ENCODE measurements at places on chromosomes 16 and 17. TPM values are rescaled to one million over a fixed set of nuclear protein-coding genes. Genes with fewer than 3 reads are reported as not detected.

DNA sequence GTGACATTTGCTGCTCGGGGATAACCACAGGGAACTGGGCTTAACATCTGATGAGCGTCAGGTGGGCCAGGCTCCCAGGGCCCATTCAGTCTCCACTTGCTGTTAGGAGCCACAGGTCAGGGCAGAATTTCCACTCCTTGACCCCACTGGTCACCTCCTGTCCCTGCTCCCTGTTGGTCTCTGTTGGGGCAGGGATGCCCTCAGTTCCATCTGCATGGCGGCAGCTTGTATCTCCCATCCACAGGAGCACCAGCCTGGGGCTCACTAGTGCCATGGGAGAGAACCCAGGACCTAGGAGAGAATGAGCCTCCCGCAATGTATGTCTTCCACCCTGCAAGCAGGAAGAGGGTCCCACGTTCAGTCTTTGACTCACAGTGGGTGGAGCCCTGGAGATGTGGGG is 212.1 kb downstream of the CCDC182 start:
- no peak for DNase-seq

GRCh38 chr17:36496018-36496789 is 9.7 kb downstream of the ZNHIT3 start:
- DNase-seq: no peak

DNA sequence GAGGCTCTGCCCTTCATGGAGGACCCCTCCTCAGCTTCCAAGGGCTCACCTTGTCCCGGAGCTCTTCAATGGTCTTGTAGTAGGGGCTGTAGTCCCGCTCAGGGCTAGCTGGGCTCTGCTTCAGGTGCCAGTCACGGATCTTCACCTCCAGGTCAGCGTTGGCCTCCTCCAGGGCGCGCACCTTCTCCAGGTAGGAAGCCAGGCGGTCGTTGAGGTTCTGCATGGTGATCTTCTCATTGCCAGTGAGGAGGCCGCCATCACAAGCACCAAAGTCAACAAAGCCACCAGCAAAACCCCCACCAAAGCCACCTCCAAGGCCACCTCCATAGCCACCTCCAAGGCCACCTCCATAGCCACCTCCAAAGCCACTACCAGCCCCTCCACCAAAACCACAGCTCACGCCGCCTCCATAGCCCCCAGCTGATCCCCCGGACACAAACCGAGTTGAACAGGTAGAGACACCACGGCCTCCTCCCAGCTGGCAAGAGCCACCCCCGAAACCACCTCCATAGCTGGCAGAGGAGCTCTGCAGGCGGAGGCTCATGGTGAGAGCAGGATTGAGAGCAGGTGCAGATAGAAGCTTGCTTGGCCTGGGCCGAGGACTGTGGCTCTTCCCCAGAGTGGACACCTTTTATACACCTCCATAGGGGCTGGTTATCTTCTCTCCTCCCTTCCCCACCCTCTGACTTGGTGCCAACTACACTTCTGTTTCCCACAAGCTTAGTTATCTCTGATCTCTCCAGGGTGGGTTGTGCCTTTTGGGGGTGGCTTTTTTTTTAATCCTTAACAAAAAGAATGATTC is at the start of gene KRT13:
TSS of gene KRT13 (minus strand) at position 606 of the 802 bp plus-strand sequence. CDS start at position 544, 62 bp downstream.
- peak; percentile 73 for DNase-seq

DNA sequence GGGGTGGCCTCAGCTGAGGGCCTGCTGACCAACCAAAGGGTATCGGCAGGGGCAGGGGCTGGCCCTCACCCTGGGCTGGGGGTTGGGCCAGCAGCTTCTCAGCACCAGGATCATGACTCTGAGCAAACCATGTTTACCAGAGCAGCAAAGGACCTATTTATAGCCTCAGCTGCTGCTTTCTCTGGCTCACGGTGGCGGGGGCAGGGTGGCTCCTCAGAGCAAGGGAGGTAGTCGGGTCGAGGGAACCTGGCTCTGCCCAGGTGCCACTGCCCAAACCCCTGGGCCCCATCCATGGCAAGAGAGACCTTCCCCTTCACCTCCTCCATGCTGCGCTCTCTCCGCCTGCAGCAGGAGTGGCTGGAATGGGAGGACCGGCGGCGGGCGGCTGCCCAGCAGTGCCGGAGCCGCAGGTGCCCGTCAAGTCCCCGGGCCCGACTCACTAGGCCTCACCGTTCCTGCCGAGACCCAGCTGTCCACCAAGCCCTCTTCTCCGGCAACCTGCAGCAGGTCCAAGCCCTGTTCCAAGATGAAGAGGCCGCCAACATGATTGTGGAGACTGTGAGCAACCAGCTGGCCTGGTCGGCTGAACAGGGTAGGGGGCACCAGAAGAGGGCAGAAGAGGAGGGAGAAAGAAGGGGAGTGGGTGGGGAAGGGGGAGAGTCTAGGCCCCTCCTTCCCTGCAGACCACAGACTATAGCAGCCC is at the start of gene ASB16:
TSS of gene ASB16 (plus strand) at position 206 of the 703 bp plus-strand sequence. CDS start at position 292, 86 bp downstream.
- no peak for DNase-seq

DNA sequence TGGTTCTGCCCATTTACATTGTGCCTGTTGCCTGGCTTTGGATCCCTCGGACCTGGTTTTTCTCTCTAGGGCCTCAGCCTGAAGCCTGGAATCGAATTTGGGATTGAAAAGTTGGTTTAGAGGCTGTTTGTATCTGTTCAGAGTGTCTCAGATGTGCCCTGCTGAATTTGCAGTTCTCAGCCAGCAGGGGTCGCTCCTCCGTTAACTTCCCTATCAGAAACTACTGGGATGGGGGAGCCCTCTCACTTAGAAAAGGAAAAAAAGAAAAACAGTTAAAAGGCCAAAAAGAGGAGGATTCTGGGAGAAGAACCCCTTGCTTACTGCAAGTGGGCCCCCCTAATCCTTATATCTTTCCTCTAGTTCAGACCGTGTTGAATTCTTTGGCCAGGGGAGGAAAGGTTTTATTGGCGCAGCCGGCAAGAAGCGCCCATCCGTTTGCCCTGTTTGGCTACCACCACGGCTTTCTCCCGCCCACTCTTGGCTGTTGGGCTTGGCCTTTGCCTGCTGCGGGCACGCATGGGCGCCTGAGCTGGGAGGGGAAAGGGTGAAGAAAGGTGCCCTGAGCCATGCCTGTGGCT is 8.7 kb downstream of the FZD2 start:
- no peak for DNase-seq

- no peak for DNase-seq
These were observed 145.9 kb downstream of the SHISA9 start for GRCh38 chr16:13047276-13047675.

- DNase-seq: no peak
These were observed 236.7 kb upstream of the TOX3 start for GRCh38 chr16:52783616-52784015.

DNA sequence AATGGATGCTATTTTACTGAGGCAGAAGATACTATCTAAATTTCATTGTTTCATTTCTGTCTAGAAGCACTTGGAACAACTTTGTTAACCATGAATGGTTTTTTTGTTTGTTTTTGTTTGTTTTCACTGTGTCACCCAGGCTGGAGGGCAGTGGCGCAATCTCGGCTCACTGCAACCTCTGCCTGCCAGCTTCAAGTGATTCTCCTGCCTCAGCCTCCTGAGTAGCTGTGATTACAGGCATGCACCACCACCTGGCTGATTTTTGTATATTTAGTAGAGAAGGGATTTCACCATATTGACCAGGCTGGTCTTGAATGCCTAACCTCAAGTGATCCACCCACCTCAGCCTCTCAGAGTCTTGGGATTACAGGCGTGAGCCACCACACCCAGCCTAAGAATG is 40.5 kb downstream of the ABHD15 start:
- no peak for DNase-seq

- no peak for DNase-seq
These were observed 29.6 kb upstream of the ASGR2 start for GRCh38 chr17:7144213-7144612.

The P4HB gene
- 665 TPM for total RNA-seq

GRCh38 chr17:57527221-57528057 is 217.7 kb downstream of the CCDC182 start:
- DNase-seq: no peak

DNA sequence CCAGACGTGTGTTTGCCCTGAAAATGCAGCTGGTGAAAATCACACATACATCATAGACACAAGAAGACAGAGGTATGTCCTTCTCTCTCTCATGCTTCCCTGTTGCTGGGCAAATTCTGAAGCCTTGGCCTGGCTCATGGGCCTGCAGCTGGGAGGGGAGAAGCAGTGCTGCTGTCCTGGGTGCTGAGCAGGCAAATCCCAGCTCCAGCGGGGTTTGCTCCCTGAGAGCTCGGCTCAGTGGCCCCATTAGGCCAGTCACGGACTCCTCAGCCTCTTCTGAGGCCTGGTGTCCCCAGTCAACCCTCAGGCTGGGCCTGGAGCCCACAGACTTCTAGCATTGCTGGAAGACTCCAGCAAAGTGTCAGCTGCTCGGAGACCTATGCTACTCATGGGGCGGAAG is 11.7 kb downstream of the RHBDL3 start:
- no peak for DNase-seq

- no peak for DNase-seq
These were observed 56.1 kb upstream of the STAC2 start for GRCh38 chr17:39281806-39282205.

- no peak for DNase-seq
These were observed 8.2 kb downstream of the PRKCA start for GRCh38 chr17:66310528-66311148.

DNA sequence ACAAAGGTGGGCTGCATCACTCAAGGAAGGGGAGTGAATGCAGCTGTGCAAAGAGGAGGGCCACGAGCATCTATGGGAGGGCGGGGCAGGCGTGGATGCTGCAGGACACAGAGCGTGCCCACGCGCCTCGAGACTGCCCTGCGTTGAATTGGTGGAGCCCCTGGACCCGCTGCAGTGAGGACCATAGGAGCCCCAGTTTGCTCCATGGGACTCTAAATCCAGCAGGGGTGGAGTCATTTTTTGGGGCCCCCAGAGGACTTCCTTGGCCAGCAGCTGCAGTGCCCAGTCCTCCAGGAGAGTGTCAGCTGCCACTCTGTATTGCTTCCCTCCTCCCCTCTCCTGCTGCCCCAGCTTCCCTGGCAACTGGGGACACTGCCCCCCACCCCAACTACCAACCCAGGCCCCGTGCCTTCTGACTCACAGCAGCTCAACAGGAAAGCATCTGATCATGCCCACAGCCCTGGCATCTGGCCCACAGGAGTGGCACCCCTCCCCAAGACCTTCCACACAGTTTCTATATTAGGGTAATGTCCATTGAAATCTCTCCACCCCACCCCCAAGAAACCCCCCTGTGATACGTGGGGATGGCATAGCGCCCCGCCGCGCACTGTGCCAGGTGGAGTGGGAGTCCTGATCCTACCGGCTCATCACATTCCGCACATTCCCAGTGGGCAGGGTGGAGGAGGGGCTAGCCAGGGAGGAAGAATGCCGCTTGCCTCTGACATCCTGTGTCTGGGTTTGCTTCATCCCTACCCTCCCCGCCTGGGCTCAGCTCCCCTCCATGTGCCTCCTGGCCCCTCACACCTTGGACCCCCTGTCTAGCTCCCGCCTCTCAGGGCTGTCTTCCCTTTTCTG is 27.8 kb upstream of the ITGA3 start:
- peak; percentile 91 for DNase-seq

DNA sequence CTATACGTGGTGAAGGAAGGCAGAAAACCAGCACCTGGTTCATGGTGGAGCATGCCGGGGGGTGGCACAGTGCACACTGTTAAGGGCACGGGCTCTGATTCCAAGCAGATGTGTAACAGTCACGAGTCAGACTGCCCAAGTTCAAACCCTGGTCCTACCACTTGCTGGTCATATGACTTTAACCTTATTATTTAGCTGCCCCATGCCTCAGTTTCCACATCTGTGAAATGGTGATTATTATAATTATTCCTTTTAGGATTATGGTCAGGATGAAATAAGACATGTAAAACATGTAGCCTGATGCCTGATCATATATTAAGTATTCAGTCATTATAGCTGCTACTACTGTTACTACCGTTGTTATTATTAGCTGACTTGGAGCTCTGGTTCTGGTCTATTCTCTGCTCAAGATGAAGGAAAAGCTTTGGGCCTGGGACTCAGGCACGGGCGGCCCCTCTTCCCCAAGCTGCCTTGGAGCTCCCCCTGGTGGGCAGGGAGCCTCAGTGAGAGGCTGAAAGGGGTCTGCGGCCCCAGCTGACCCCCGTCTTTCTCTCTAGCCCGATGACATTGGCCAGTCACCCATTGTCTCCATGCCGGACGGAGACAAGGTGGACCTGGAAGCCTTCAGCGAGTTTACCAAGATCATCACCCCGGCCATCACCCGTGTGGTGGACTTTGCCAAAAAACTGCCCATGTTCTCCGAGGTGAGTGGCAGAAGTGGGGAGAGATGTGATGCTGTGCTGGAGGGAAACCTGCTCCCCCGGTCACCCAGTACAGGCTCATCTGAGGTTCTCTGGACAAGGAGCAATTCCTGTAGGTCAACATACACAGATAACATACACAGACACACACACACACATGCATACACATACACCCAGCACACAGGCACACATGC is 14.0 kb downstream of the NR1D1 start:
- peak; percentile 64 for DNase-seq

GRCh38 chr16:85570735-85571562 is 42.2 kb upstream of the GSE1 start:
- DNase-seq: no peak

The CDRT4 gene
- total RNA-seq: 25.4 TPM

- no peak for DNase-seq
These were observed 6.1 kb downstream of the MT1H start for GRCh38 chr16:56675685-56676210.

GRCh38 chr17:5286846-5287245 is 4.8 kb downstream of the RABEP1 start:
- DNase-seq: no peak

The RSKR gene
- 27.5 TPM for total RNA-seq

DNA sequence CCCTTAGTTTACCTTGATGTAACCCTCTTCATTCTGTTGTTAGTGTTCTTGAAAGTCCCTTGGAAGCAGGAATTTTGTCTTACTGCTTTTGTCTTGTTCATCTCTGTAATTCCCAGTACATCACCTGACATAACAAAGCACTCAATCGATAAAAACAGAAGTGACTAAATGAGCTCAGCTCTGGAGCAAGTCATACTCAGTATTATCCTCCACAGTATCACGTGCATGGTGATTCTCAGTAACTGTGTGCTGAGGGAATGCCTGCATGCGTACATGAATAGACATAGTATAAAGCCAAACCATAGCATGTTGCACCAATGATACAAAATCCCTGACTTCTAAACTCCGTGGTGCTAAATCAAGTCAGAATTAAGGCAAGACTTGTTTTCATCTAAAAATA is 7.2 kb downstream of the KRT38 start:
- DNase-seq: no peak

- no peak for DNase-seq
These were observed 11.4 kb upstream of the CACNG1 start for GRCh38 chr17:67032985-67033384.

DNA sequence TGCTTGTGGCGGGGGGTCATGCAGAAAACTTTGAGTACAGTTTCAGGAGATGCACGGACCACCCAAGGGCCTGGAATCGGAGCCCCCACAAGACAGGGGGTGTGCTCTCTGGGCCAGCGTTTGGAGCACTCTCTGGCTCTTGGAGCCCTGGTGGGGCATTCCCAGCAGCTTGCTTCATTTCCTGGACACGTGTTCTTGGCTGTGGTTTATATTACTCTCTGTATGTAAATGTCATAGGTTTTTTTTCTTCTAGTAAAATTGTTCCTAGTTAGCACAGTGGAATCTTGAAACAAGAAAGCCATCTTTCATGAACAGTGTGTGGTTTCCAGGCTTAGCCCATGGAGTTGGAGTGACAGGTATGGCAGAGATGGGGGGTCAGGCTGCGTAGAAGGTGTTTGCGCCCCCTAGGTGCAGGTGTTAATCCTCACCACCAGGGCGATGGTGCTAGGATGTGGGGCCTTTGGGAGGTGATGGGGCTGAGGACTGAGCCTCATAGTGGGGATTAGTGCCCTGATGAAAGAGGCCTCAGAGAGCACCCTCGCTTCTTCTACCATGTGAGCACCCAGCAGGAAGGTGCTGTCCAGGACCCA is 79.8 kb downstream of the JPH3 start:
- DNase-seq: no peak

The FOXN1 gene
- total RNA-seq: 1.5 TPM

The EVPL gene
- 84.2 TPM for total RNA-seq

The TMEM98 gene
- 41.9 TPM for total RNA-seq

The B3GNT9 gene
- 14.5 TPM for total RNA-seq

Data from ureter (tissue), 1 donor.